ENCODE measurements at places on chromosomes 6 and 20.

GRCh38 chr6:110654096-110654820 lies 161.0 kb downstream of the CDK19 start:
- no peak for DNase-seq

GRCh38 chr6:40195428-40196134 lies 261.3 kb upstream of the MOCS1 start:
- DNase-seq: no peak

GRCh38 chr6:73169111-73169510 lies 56.2 kb downstream of the KHDC1L start:
- DNase-seq: no peak

GRCh38 chr20:35837577-35838195 lies 65.9 kb downstream of the PHF20 start:
- no peak for DNase-seq

GRCh38 chr6:34697904-34698559 lies 1.5 kb upstream of the ILRUN start:
- DNase-seq: no peak

DNA sequence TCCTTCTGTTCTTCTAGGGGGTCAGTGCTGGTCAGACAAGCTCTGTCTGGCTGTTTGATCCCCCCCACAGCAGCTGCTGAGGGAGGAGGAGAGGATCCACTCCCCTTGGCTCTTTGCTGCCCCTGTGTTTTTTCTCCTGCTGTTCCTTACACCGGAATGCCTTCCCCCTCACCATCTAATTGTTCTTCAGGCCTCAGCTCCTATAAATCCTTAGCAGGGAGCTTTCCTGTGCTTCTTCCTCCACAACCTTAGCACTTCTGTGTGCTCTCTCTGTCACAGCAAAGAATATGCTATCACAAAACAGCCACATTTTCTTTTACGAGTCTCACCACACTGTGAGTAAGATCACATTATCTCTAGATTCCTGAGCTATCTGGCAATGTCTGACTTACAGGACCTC lies 196.6 kb downstream of the OTOR start:
- no peak for DNase-seq

- DNase-seq: no peak
These were observed 97.6 kb upstream of the HDGFL1 start for GRCh38 chr6:22471746-22472145.

GRCh38 chr6:139736325-139736906 lies 362.0 kb upstream of the CITED2 start:
- no peak for DNase-seq

GRCh38 chr6:43772681-43773049 lies 2.7 kb downstream of the VEGFA start:
- peak; percentile 50 for DNase-seq

- no peak for DNase-seq
These were observed 39.5 kb downstream of the BCKDHB start for GRCh38 chr6:80145921-80146320.

DNA sequence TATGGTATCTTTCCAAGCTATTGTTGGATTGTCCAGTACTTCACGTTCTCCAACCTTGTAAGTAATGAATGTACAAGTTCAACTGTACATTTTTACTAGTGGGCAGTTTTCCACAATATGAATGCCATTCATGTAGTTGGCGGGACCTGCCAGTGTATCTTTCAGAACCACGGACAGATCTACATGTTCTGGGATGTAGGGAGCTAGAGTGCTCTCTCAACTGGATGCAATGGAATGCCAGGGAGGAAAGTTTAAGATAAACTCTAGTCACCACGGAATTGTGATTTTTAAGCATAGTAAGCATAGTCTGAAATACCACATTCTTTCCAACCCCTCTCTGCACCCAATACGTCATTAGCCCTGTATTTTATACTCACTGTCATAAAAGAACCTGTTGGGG lies 21.5 kb upstream of the HLA-C start:
- peak; percentile 10 for DNase-seq

- no peak for DNase-seq
These were observed 162.0 kb downstream of the BTBD9 start for GRCh38 chr6:38477680-38478260.

DNA sequence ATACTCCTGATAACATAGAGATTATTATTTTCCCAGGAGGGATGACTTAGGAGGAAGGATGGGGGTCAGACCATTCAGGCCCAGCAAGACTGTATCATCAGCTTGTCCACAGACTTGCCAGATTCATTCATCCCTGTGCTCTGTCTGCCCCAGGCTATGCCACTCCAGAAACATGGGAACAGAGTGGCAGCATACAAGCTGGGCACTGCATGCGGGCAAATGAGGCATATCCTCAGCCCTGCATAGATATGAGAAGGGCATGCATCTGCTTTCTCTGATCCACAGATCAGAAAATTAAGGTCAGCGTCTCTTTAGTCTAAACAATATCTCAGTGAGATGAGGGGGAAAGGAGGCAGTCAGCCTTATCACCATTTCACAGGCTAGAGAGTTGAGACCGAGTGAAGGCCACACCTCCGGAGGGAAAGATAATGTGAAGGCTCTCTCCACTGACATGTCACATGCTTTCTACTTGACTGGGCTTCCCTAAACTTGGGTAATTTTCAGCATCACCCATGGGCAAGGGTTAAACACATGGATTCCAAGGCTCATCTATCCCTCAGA lies 140.5 kb downstream of the TFAP2B start:
- no peak for DNase-seq

- no peak for DNase-seq
These were observed 19.3 kb upstream of the APMAP start for GRCh38 chr20:25011831-25012241.

DNA sequence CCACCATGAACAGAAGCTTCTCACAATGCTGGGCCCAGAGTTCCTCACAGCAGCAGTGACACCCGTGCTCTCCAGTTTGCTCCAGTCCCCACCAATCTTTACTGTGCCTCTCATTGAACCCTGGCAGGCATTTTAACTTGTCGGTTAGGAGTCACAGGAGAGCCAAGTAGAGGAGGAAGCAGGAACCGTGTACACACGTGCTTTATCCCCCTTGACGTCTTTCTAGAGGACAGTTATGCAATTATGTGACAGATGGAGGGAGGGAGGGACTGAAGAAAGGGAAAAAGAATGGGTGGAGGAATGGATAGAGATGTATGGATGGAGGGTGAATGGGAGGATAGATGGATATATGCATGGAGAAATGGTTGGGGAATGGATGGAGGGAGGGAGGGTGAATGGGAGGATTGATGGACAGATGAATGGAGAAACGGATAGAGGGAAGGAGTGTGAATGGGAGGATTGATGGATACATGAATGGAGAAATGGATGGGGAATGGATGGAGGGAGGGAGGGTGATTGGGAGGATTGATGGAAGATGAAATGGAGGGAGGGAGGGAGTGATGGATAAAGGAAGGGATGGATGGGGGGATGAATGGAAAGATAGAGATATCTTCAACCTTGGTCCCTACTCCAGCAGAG lies 26.0 kb downstream of the RBM38 start:
- no peak for DNase-seq

DNA sequence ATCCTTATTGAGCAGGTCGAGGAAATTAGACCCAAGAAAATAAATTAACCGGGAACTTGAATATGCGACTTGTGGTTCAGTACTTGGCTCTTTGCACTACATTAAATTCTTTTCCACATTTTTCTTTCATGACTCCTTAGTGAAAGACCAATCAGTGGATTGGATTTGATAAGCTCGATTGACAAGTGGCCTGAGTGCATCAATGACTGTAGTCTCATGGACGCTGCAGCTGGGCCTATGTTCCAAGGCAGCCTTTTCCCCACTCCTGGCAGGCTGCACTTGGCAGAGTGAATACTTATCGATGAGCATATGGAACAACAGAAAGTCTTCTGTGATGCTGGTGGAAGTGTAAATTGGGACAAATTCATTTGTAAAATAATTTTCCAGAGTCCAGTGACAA lies 210.8 kb upstream of the EXOC2 start:
- no peak for DNase-seq

GRCh38 chr6:128032042-128032441 lies 131.2 kb upstream of the THEMIS start:
- no peak for DNase-seq

DNA sequence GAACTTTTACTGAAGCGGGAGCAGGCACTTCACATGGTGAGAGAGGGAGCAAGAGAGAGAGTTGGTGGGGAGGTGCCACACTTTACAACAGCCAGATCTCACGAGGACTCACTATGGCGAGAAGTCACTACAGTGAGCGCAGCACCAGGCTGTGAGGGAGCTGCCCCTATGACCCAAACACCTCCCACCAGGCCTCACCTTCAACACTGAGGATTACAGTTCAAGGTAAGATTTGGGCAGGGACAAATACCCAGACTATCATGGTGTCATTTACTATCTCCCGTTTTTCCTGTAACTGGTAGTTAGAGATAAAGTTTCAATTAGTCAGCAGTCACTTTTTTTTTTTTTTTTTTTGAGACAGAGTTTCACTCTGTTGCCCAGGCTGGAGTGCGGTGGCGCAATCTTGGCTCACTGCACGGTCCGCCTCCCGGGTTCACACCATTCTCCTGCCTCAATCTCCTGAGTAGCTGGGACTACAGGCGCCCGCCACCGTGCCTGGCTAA lies 7.8 kb downstream of the RBCK1 start:
- no peak for DNase-seq

DNA sequence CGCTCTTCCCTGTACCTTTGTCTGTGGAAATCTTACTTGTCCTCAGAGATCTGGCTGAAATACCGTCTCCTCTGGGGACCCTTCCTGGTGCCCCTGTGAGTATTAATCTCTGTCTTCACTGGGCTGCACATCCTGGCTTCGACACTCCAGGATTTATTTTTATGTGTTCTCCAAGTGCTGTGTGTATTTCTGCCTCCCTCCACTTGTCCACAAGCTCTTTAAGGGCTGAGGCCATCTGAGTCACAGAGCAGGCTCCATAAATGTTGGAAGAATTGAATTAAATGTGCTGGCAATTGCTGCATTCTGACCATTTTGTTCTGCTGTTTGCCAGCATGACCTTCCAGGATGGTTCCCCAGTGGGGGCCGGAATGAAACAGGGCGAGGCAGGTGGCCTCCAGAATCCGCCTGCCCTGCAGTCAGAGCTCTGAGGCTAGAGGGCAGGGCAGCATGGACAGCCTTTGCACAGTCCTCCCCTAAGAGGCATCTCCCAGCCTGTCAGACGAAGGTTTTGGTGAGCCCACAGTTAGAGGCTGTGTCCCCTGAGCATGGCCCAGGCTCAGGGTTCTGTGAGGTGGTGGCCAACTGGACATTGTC lies 105.8 kb downstream of the DLGAP4 start:
- no peak for DNase-seq

DNA sequence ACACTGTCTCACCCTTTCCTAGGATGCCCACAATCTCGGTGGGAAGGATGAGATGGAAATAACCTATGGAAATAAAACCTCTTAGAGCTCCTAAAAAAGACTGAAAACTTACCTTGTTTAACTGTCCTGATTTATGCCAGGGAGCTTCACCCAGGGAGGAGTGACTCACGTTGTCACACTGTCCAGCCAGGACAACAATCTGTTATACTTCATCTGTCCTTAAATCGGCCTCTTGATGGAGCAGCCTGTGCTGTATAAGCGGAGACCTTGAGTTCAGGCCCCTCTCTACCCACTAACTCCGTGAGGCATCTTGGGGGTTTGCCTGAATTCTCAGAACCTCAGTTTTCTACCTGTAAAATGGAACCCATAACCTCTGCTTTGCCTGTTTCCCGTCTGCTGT lies 9.2 kb upstream of the KIAA1755 start:
- no peak for DNase-seq

DNA sequence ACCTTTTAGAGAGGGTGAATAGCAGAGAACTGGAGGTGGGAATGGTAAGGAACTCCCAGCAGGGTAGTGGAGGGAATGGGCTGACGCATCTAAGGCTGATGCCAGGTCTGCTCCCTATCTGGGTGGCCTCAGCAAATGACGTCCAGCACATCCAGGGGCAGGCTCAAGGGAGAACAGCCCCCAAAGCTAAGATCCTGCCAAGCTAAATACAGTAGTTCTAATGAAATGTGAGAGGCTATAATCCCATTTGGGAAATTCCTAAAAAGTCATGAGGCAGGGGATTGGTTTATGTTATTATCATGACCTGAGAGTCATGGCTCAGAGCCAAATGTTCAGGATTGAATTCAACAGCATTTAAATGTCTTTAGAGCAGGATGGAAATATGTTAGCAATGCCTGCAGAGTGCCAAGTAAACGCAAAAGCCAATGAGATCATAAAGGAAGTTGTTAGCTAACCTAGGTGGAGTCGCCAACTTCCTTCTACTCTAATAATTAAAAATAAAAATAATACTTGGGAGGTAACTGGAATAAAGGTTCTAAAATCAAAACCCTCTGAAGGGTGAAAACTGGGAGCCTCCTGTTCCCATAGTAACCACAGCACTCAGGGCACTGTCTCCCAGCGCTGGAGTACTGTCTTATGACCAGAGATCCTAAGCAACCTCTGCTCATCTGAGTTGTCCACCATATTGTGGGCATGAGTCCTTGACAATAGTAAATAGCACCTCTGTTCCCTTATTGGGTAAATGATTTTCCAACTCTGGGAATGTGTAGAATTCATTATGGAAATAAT lies 34.8 kb downstream of the IYD start:
- peak; percentile 39 for DNase-seq

GRCh38 chr6:92577077-92577719 lies 842.2 kb downstream of the EPHA7 start:
- no peak for DNase-seq

DNA sequence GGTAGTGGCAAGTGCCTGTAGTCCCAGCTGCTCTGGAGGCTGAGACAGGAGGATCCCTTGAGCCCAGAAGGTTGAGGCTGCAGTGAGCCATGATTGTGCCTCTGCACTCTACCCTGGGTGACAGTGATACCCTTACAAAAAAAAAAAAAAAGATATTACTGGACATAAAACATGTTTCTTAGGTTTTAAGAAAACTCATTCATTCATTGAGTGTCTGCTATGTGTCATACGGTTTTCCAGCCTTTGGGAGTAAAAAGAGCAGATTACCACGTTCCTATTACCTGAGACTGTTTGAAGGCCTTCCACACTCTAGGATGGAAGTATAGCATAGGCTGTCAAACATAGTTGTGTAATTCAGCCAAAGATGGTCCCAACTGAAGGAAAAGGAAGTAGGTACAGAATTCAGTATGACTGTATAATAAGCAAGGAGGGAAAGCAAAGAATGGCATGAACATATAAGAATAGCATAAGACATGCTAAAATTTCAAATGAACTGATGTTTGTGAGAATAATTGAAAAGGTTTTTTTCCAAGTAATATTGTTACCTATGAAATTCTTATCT lies 22.0 kb downstream of the STXBP5 start:
- DNase-seq: no peak

- DNase-seq: peak; percentile 80
These were observed 20.4 kb upstream of the EFHC1 start for GRCh38 chr6:52399511-52400312.

Measured in HAP-1 (cell line).